Femur (tissue), 1 donor: ENCODE measurements at places on chromosomes 5 and 9.
A peak's percentile ranks its signal among the peaks of the same experiment; 100 is the strongest.

GRCh38 chr9:83204047-83204446 is 141.1 kb upstream of the RASEF start:
- no peak for DNase-seq

DNA sequence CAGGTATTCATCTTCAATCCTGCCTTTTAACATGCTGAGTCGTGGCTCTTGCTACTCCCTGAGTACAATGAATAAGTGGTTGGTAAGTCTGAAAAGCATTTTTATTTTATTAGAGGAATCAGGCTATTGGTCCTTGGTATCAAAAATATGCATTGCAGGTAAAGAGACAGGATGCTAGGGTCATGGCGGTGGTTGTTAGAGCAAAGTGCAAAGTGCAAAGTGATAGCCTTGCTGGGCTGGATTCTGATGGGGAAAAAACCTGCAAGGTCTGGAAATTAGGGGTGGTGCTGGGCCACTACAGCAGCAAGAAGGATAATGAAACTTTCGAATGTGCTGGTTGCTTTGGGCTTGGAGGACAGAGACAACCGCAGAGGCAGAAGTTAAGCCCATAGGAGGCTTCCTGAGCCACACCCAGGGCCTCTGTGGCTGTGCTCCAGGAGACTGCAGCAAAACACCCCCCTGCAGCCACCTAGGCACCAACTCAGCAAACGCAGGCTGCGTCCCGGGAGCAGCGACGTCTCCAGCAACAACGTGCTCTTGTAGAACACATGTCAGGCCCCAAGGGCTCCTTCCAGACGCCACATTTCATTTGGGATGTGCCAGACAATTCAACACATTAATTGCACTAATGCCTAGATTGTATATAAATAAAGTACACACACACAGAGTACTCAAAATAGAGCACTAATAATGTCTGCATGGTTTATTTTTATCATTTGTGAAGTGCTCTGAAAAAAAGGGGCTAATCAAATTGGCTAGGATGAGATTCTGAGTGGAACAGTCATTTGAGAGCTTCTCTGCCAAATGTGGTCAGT is 149.8 kb upstream of the RAPGEF1 start:
- no peak for DNase-seq

GRCh38 chr9:93321220-93321610 is 130.3 kb upstream of the FAM120A start:
- no peak for DNase-seq

DNA sequence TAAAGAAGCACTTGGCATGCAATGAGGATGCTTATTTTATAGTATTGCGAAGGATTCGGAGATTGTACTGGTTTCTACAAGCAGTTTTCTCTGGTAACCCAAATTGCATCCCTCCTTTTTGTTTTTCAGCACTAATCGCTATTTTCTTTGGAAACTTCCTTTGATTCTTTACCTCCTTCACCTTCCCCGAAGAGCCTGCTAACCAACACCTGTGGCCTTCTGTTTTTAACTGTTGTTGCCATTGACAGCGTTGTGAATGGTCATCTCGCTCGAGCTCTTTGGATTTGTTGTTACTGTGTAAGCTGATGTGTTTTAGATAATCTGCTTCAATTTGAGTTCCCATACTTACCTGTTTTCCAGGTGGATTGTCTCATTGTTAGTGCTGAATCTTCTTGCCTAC is 1.1 kb downstream of the CNOT6 start:
- no peak for DNase-seq

DNA sequence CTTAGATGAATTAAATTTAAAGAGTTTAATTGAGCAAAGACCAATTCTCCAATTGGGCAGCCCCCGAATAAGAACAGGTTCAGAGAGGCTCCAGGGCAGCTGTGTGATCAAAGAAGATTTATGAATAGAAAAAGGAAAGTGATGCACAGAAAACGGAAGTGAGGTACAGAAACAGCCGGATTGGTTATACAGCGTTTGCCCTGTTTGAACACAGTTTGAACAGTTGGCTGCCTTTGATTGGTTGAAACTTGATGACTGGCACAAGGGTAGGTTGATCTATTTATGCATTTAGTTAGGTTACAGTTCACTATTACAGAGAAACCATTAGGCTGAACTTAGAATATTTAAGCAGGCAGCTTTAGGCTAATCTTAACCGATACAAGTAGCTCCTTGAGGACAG is 29.5 kb downstream of the NIM1K start:
- no peak for DNase-seq

DNA sequence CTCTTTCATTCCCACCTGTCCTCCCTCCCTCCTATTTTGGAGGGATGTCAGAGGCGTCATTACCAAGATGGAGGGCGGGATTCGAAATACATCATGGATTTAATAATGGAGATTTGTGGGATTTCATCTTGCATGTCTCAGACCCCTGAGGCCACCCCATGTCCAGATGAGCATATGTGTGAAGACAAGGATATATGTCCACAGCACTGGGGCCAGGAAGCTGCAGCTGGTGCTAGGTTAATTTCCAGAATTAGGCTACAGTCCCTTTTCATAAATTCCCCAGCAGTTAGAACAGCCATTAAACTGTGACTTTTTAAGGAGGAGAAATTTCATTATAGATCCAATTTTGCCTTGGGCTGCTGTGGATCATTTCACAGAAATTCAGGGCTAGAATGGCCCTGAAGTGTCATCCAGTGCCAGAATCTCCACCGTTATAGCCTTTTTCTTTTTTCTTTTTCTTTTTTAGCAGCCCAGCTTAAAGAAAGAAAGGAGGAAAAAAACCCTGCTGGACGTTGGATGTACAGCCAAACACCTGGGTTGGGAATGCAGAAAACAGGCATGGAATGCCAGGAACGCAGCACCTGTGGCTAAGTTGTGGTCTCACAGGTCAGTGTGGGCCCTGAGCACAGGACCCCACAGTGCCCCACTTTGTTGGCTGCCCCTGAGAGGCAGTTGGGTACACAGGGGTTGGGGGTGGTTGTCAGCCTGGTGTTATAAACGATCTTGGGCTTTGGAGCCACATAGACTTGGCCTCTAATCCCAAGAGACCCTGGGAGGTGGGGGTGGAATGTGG is 50.2 kb upstream of the CXCL14 start:
- peak; percentile 66 for DNase-seq

DNA sequence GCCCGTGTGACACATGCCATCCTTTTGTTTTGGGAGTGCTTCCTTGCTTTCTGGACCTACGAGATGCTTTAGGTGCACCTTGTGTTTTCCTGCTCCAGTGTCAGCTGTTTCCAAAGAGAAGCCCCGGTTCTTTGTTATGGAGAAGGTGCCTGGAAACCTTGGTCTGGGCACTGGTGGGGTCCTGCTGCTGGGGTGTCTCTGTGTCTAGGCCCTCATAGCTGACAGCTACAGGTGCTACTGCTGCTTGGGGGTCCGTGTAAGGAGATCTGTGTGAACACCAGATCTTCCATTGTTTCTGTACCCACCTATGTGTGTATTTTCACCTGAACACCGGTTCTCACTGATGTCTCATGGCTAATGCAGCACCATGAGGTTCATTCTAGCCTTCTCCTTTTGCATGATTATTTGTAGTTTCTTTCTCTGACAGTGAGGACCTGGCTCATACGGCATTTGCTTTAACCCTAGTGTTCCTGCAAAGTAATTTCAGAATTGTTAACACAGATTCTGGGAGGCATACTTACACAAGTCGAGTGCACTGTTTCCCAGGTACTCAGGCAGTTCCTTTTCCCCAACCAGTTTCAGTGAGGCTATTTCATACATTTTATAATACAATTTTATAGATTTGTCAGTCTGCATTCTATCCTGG is 13.2 kb upstream of the FAM120AOS start:
- DNase-seq, result no peak

GRCh38 chr5:10975945-10976344 is 214.9 kb upstream of the DAP start:
- no peak for DNase-seq

GRCh38 chr9:128727640-128728248 is 3.8 kb upstream of the ZDHHC12 start:
- no peak for DNase-seq

GRCh38 chr9:70947511-70947910 is 173.9 kb downstream of the TRPM3 start:
- no peak for DNase-seq

DNA sequence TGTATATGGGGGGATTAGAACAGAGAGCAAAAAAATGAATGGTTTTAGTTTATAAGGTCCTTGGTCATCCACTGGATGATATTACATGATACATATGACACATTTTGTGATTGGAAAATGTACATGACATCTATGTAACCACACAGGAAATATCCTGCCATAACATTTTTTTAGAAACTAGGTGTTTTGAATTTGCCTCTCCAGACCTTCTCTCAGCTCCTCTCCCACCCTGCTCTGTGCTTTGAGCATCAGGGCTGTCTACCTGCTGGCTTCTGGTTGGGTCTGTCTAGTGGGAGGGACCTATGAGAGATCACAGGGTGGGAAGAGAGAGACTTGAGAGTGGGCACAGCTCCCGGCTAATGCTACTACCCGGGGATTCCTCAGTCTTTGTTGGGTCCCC is 24.4 kb downstream of the AKNA start:
- no peak for DNase-seq

DNA sequence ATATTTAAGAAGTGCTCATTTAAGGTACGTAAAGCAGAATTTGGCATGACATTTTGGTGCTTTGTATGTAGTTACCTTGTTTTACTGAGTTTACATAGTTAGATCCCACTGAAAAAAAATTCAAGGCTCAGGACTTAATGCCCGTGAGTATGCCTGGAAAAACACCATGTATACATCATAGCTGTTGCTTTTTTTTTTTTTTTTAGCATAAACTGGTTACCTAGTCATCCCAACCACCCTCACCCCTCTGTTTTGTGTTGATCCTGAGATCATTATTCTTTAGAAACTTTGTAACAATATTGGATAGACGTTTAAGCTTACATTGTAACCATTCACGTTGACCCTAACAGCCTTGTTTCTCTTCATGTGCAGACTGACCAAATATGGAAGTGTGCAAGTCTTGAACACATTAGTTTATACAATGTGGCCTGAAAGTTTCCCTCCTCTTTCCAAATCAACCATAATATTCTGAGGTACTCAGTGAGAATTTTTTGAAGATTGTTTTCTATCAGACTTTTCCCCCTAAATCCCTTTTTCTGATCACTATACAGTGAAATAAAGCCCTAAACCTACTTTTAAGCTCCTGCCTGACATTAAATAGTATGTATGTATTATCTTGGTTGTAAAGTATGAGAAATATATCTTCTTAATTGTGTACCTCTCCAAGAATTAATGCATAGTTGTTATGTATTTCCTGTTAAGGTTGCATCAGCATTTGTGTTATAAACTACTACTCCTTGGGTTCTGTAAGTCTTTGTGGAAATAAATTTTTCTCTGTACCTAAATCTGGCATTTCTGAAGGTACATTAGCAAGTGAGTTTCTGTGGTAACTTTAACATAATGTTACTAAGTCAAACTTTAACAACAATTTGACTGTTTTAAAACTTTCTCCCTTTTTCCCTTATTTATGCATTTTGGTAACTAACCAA is 4.4 kb downstream of the RABGAP1 start:
- DNase-seq, result no peak

DNA sequence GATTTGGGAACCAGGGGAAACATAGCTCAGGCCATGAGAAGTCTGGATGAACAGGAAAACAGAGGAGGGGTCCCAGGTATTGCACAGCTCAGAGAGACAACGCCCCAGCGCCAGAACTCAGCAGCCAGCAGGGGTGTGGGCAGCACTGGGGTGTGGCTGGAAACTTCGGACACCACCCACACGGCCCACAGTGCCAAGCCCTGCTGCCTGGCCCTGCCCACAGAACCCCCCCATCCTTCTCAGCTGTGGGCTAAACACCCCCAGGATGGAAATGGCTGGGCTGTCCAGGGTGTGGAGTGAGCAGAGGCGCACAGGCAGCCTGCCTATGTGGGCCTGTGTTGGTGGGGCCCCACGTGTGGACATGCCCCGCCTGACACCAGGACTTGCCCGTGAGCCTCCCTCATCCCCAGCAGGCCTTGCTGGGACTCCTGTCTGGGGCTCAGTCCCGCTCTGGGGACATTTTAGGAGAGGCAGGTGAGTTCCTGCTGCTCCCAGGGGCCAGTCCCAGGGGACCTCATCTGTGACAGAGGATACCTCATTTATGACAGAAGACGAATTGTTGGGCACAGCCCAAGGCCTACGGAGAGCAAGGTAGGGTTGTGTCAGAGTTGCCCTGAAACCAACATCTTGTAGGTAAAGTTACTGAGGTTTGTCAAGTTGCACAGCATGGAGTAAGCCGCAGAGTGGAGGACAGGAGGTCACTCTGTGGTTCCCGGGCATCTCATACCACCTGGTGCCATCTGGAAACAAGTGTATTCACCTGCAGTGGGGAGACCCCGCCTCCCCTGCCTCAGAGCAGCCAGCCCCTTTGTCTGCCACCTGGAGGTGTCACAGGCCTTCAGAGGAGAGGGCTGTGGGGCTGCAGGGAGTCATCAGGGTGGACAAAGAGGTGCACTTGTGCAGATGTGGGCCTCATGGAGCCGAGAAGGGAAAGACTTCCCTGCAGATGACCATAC is 183.2 kb downstream of the AUH start:
- no peak for DNase-seq

GRCh38 chr5:79795764-79796398 is 106.2 kb downstream of the CMYA5 start:
- DNase-seq, result no peak

DNA sequence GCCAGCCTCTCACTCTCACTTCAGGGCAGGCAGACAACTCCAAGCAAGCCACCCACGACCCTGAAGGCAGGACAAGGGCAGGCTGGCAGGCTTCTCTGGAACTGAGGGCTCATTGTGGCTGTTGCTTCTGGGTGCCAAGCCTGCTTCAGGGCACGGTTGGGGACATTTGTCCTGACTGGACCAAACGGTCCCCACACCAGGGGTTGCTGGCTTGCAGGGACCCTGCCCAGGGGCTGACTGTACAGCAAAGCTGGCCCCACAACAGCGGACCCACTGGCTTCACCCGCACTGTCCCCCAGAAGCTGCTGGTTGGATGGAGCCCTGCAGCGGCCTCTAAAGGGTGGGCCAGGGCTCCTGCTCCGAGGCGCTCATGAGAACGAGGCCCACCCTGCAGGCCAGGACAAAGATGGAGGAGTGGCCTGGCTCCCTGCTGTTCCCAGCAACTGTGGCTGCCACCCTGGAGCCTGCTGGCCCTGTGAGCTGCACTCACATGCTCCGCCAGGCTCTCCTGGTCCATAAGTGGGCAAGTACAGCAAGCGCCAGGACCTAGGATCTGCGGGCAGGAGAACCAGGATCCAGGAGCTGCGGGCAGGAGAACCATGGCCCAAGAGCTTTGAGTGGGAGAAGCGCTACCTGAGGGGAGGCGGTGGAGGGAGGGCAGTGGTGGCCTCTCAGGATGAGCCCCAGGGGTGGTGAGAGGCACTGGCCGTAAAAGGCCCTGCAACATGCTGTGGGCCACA is 34.4 kb upstream of the NSMF start:
- DNase-seq, result no peak

DNA sequence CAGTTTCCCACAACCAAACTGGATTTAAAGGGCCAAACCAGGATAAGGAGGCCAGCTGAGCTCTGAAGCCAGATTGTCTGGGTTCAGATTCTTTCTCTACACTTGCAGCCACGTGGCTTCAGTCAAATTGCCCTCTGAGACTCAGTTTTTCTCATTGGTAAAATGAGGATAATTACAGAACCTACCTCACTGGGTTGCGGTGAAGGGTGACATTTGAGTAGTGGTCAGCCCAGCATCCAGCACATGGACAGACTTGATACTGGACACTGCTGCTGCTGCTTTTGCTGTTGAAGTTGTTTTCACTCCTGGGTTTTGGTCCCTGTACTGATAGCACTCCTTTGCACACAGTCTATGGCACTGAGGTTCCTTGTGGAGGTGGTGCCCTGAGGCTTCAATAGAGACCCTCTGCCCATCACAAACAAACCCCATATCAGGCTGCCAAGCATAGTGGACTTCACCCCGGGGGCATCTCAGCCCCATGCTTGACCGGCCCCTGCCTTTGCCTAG is 25.7 kb upstream of the CDKN2AIPNL start:
- DNase-seq, result no peak
